Caco-2 (cell line): ENCODE measurements at places on chromosomes 4 and X. TPM values are rescaled to one million over a fixed set of nuclear protein-coding genes. Genes with fewer than 3 reads are reported as not detected.

GRCh38 chr4:25677943-25678342, 22.3 kb downstream of the SLC34A2 start:
- H3K36me3 ChIP-seq: no peaks in the 10 kb centered on the region
- no peak for DNase-seq
- no peak overlapping the region for H3K27ac ChIP-seq

DNA sequence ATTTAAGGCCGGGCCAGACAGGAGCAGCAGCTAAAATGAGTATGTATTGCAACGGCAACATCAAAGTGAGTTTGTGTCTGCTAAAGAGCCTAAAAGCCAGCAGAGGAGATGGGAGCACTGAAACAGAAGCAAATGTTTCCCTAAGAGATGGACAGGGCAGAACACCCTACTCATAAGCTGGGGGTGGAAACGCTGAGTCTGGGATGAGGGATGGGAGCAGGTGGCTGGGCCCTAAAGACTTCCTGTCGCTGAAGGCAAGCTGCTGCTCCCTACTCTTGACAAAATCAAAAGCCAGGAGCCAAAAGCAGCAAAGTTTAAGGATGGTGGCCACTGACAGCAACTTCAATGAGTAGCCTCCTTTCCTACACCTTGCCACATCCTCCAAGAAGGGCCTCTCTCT, 40.6 kb upstream of the NAP1L5 start:
- peak overlapping the region; percentile 46 for H3K27ac ChIP-seq
- H3K27me3 ChIP-seq: no peaks in the 10 kb centered on the region
- H3K4me1 ChIP-seq: peaks cover 9% of the 10 kb centered on the region
- H3K4me3 ChIP-seq: no peak overlapping the region
- H3K36me3 ChIP-seq: peaks cover 2% of the 10 kb centered on the region

GRCh38 chrX:17475449-17476217, 100.6 kb downstream of the NHS start:
- no peaks in the 10 kb centered on the region for H3K27me3 ChIP-seq
- H3K36me3 ChIP-seq: no peaks in the 10 kb centered on the region
- H3K4me3 ChIP-seq: no peak overlapping the region
- H3K27ac ChIP-seq: no peak overlapping the region
- no peak for DNase-seq
- peaks cover 3% of the 10 kb centered on the region; the same call in 1 of the 2 replicates for H3K4me1 ChIP-seq

DNA sequence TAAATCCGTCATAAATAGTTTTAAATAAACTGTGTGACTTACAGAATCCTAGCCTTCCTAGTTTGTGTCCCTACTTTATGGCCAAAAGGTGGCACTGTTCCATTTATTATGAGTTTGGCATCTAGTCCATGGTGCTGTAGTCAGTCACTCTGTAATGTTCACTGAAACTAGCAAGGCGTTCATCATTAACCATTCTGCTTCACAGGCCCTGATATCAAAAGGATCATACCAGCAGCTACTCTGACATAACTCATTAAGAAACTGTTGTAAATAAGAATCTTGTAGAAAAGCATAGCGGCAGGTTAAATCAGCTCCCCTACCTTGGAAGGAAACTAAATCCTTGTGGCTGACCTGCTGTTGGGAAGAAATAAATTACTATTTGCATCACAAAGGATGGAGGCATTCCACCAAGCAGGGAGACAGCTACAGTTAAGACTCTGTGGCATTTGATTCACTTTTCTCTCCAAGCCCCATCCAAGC, 919.6 kb upstream of the DIAPH2 start:
- no peaks in the 10 kb centered on the region for H3K4me1 ChIP-seq
- no peaks in the 10 kb centered on the region for H3K27me3 ChIP-seq
- no peak overlapping the region for H3K4me3 ChIP-seq
- no peaks in the 10 kb centered on the region for H3K36me3 ChIP-seq

DNA sequence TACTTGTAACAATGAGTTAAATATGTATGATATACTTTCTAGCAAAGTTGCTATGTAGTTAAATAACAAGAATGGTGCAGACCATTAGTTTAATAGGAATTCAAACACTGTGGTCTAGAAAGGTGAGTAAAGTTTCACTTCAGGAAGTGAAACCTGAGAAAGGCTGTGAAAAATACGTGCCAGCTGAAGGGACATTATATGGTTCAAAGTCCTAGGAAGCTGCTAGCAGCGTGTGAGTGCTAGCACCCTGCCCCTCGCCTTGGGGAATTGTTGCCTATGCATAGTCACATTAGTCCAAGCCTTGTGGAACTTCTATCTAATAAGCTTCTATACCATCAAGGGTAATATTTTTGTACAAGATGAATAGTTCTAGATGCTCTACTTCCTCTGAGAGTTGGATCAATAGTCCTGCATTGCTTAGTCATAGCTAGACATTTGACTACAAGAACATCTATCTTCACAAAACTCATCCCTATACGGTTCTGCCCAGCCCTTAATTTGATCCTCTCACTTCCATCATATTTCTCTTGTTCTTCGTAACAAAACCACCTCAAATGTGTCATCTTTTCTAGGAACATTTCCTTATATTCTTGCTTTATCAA, 45.8 kb upstream of the ARSJ start:
- no peak overlapping the region for H3K4me3 ChIP-seq
- no peaks in the 10 kb centered on the region for H3K27me3 ChIP-seq
- no peak overlapping the region for H3K27ac ChIP-seq
- no peaks in the 10 kb centered on the region for H3K4me1 ChIP-seq

- H3K4me1 ChIP-seq: no peaks in the 10 kb centered on the region
- H3K27ac ChIP-seq: no peak overlapping the region
- no peak overlapping the region for H3K4me3 ChIP-seq
- no peaks in the 10 kb centered on the region for H3K36me3 ChIP-seq
Observed at GRCh38 chr4:5993876-5994811, 24.1 kb downstream of the C4orf50 start.

GRCh38 chr4:133929531-133930239, 271.9 kb downstream of the PABPC4L start:
- no peak overlapping the region for H3K27ac ChIP-seq
- no peaks in the 10 kb centered on the region for H3K36me3 ChIP-seq
- H3K27me3 ChIP-seq: no peaks in the 10 kb centered on the region
- H3K4me3 ChIP-seq: no peak overlapping the region

DNA sequence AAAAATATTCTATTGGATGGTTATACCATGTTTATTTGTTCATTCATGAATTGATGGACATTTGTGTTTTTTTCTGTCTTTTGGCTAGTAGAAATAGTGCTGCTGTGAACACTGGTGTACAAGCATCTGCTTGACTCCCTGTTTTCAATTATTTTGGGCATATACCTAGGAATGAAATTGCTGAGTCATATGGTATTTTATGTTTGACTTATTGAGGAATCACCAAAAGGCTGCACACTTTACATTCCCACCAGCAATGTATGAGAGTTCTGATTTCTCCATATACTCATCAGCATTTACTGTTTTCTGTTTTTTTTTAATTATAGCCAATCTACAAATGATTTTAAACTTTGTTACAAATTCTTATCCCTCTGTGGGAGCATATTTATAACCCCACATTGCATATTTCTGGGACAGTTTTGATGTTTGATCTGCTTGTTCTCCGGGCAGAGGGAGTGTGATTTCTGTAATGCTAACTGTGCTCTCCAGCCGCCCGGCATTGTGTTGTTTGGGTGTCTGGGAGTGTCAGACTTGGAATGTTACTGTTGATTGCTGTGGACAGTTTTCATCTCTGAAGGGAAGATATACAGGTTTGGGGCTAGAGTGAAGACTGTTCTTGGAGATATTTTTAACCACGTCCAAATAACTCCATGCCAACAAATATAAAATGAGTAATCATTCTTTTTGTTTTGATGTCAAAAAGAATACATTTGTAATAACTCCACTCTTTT, 60.5 kb upstream of the PGRMC2 start:
- H3K27me3 ChIP-seq: no peaks in the 10 kb centered on the region
- H3K4me3 ChIP-seq: no peak overlapping the region
- H3K36me3 ChIP-seq: no peaks in the 10 kb centered on the region
- H3K4me1 ChIP-seq: peaks cover 26% of the 10 kb centered on the region
- H3K27ac ChIP-seq: peak overlapping the region; percentile 62
- no peak for DNase-seq

DNA sequence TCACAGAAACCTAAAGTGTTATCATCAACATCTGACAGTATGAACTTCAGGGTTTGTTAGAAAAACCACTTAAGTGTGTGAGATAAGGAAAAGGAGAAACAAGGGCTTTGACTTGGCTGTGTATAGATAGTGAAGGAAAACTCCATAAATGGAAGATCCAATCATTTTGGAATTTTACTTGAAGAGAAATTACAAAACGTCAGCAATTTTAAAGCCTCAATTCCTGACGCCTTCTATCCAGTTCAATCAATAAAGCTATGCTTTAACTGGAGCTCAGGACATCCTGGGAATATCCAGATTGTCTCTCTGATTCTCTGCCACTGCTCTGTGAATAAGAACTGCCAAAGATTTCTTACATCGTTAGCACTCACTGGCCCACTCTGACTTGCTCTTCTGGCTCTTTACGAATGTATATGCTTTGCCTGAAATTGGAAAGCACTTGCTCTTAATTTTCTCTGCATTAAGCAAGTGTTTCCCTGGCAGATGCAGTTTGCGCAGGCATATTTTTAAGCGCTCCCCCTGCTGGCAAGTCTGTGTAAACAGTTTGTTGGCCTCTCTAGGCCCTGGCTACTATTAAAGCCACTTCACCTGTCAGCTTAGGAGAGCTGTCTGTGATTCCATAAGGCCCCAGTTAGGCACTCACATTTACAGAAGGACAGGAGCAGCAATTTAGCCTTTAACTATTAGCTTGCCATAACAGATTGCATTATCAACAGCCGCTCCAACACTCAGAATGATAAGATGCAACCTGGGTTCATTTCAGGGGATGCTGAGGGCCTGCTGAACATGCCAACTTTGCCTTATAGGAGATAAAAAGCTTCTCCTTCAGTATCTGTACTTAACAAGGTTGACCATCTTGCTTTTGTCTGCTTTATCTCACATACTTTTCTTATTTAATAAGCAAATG, 251.4 kb upstream of the DDX53 start:
- H3K4me1 ChIP-seq: no peaks in the 10 kb centered on the region
- H3K27ac ChIP-seq: no peak overlapping the region
- no peak overlapping the region for H3K4me3 ChIP-seq

DNA sequence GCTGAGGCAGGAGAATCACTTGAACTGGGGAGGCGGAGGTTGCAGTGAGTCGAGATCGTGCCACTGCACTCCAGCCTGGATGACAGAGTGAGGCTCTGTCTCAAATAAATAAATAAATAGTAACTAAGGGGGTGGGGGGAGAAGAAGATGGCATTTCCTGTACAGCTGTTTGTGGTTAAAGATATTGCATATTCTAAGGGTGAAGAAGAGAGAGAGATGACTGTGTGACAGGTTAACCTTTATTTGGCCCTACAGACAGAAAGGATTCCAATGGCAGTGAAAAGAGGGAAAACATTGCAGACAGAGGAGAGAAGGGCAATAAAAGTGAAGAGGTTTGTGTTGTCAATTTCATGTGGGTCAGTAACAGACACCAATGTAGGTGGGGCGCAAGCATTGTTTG, 9.4 kb downstream of the TASL start:
- no peak overlapping the region for H3K4me3 ChIP-seq
- no peaks in the 10 kb centered on the region for H3K36me3 ChIP-seq

DNA sequence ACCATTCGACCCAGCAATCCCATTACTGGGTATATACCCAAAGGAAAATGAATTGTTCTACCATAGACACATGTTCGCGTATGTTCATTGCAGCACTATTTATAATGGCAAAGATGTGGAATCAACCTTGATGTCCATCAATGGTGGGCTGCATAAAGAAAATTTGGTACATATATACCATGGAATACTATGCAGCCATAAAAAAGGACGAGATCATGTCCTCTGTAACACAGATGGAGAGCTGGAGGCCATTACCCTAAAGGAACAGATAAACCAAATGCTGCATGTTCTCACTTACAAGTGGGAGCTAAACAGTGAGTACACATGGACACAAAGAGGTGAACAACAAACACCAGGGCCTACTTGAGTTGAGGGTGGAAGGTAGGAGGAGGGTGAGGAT, 45.1 kb downstream of the SCML2 start:
- H3K27ac ChIP-seq: no peak overlapping the region
- no peak for DNase-seq
- no peaks in the 10 kb centered on the region for H3K36me3 ChIP-seq
- H3K4me3 ChIP-seq: no peak overlapping the region
- no peaks in the 10 kb centered on the region for H3K27me3 ChIP-seq

DNA sequence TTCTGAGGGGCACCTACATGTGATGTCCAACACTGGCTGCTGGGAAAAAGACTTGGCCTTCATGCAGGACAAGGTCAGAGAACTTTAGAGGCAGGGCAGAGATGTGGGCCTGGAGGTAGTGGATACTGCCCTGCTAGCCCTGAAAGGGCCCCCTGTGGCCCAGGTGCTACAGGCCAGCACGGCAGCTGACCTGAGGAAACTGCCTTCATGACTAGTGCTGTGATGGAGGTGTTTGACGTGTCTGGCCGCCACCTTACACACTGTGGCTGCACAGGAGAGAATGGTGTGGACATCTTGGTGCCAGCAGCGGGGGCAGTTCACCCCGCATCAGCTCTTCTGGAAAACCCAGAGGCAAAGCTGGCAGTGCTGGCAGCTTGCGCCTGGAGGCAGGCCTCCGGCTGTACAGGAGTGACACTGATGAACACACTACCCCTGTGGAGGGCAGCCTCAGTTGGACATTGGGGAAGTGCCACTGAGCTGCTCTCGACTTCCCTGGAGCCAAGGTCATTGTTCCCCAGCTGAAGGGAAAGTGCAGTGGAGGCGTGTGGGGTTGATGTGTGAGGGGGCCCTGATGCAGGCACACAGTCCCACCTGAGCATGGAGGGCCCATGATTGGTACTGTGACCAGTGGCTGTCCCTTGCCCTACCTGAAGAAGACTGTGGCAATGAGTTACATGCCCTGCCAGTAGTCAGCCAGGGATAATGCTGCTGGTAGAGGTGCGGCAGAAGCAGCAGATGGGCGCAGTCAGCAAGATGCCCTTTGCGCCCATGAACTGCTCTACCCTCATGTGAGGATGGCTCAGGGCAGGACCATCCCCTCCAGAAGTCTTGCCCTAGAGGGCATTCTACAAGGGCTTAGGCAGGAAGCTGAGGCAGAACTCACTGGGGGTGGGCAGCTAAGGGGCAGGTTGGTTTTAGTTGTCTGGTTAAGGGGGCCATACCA, 36.9 kb downstream of the COQ2 start:
- no peaks in the 10 kb centered on the region; the same call in 1 of the 2 replicates for H3K36me3 ChIP-seq
- DNase-seq: no peak
- no peaks in the 10 kb centered on the region for H3K27me3 ChIP-seq
- no peak overlapping the region for H3K27ac ChIP-seq
- no peak overlapping the region for H3K4me3 ChIP-seq

PRKG2 gene
- total RNA-seq: 3.2 and 5.6 TPM in 2 replicates

ART3 gene
- not detected in 2 replicates for total RNA-seq

SLIT2 gene
- total RNA-seq: 0.68 and 0.72 TPM in 2 replicates

ACE2 gene
- 1.8 and 2.7 TPM in 2 replicates for total RNA-seq

ZFP42 gene
- 0.34 and 1.2 TPM in 2 replicates for total RNA-seq

MORF4L2 gene
- total RNA-seq: 314 and 322 TPM in 2 replicates

COX7B2 gene
- total RNA-seq: not detected in 2 replicates

UGT2B17 gene
- total RNA-seq: 0.19 and 0.20 TPM in 2 replicates

SRPK3 gene
- total RNA-seq: not detected in 2 replicates
